Stimulated activated naive CD4-positive, alpha-beta T cell treated with Interleukin-2 at 50 U/mL for 16 hours (primary cell): ENCODE measurements at places on chromosomes 6 and 20.

- DNase-seq = no peak
Observed at GRCh38 chr6:967701-968100, 274.8 kb upstream of the EXOC2 start.

GRCh38 chr20:15251171-15251570 is 913.8 kb upstream of the FLRT3 start:
- DNase-seq = no peak

DNA sequence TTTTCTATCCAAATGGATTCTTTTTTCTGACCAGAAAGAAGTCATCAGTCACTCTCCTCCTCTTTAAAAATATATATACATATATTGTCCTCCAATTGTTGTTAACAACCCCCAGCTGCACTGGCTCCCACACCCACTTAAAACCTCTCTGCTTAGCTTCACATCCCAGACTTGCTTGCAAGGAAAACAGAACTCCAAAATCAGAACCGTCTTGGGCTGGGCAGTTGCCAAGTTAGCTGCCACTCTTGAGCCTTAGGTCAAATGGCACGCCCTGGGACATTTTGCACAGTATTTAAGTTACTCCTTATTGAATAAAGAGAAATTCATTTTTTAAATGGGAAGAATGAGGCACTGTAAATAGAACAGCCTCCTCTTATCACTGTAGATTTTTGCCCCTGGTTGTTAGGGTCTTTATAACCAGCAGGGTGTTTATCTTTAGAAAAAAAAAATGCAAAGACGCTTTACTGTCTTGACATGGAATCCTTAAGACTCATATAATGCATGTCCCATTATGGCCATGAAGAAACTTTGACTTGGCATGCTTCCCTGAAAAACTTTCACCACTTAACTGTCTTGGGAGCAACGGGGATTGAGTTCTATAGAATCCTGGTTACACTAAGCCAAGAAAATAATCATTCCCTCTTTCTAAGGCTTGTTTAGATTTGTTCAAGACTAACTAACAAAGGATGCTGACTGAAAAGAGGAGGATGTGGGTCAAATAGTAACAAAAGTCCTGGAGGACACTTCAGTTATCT is 204.5 kb downstream of the ISM1 start:
- no peak for DNase-seq

DNA sequence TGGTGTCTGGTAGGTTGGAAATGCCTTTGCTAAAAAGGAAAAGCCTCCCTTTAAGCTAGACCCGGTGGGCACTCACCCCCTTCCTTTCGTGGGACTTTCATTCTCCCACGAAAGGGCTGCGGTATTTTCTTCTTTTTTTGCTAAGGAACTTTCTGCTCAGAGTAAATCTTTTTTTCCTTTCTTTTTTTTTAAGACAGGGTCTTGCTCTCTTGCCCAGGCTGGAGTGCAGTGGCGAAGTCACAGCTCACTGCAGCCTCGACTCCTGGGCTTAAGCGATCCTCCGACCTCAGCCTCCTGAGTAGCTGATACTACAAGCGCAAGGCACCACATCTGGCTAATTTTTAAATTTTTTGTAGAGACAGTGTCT is 4.0 kb downstream of the TP53TG5 start:
- no peak for DNase-seq

- no peak for DNase-seq
Observed at GRCh38 chr6:162150295-162150694, 577.3 kb downstream of the PRKN start.

- DNase-seq = no peak
Observed at GRCh38 chr6:130136798-130137197, 86.0 kb downstream of the SAMD3 start.

DNA sequence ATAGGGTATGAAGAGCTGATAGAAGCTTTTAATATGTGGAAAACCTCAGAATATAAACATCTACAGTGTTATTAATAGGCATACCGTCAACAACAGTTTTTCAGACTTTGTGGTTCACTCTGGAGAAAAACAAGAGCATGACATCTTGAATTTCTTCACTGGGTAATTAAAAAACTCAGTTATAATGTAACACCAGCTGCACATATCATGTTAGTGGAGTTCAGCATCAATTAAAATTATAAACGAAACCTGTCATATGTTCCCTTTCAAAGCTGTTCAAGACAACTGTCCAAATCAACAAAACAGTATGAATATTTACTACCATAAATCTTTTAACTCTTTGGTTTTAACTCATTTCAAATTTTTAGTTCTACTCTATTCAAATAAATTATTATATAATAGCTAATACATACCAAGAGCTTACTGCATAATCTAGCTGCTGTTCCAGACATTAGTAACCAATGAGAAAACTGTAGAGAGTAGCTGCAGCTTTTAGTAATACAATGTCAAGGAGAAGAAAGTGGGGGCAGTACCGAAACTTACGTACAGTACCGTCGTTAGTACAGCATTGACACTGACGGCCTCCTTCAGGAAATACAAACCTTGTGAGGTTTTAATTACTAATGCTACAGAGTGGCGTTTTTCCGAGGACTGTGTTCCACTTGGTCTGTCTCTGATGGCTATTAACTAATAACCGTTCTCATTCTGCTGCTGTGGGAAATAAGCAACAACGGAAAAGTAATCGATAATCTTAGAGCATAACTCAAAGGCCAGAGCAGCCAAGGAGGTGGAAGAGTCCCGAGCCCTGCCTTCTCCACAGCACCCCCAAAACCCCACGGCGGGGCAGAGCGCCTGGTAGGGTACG is 532 bp upstream of the PM20D2 start:
- DNase-seq = peak; percentile 20

- no peak for DNase-seq
Observed at GRCh38 chr20:34843421-34843820, 18.0 kb upstream of the NCOA6 start.

DNA sequence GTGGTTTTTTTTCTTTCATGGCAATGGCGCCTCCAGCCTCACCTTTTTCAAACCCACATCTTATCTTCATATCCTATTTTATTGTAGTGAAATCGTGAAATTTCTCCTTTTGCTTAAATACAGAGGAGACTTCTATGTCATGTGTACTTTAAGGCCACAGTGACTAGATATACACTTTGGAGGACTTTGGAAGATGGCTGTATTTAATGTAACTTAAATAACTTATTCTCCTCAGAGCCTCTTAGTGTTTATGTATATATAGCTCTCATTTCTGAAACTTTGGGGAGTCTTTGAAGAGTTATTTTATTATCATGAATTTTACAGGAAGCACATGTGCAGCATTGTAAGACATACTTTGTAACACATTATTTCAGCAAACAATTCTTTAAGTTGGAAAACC is 968 bp downstream of the LAMA2 start:
- no peak for DNase-seq

GRCh38 chr20:53831812-53832211 is 238.2 kb upstream of the ZNF217 start:
- no peak for DNase-seq

DNA sequence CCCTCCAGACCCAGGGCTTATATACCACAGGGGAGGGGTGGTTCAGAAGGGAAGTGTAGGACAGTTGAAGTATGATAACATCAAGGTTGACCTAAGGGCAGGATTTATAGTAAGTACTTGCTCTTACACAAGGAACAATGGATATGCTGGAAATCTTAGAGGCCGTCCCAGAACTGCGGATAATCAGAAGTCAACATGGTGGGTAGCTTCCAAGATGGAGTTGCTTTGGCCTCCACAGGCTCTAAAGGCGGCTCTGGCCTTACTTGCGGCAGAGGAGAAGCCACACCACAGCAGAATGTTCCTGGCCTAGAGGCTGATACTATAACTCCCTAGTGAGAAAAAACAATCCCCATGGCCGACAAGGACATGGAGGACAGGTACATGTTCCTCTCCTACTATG is 344.7 kb downstream of the CDC5L start:
- no peak for DNase-seq

DNA sequence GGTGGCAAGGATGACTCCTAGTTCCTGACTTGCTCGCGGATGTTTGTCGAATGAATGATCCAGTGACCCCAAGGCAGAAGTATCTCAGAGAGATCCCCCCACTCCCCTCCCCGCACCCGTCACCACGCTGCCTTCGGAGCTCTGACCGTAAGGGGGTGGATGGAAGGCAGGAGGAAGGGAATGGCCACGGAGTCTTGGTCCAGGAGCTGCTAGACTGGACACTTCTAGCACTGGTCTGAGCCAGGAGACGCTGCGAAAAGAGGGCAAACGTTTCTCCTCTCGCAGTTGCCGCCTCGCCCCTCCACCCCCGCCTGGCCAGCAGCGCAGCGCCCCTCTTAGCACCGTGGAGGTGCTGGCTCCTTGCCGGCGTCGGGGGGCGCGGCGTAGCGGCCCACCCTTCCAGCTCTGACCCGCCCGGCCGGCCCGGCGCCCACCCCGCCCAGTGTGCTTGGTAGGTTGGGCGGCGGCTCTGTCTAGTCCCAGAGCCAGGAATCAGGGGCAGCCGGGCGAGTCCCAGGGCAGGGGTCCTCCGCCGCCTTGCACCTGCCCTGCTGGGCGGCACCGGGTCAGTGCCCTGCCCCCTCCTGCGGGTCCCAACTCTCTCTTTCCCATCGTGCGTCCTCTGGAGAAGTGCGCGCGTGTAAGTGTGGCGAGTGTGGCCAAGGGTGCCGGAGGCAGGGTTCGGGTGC is 2.4 kb upstream of the DBNDD2 start:
- peak; percentile 6 for DNase-seq

GRCh38 chr6:104095661-104096416 is 763.9 kb downstream of the HACE1 start:
- DNase-seq = no peak

- DNase-seq = no peak
Observed at GRCh38 chr6:136517002-136517401, 33.2 kb downstream of the MAP7 start.

GRCh38 chr6:139475241-139475640 is 100.8 kb upstream of the CITED2 start:
- DNase-seq = no peak

GRCh38 chr20:5067877-5068645 is 51.7 kb downstream of the PCNA start:
- DNase-seq = no peak

- no peak for DNase-seq
Observed at GRCh38 chr6:57123111-57123510, 33.1 kb downstream of the ZNF451 start.

DNA sequence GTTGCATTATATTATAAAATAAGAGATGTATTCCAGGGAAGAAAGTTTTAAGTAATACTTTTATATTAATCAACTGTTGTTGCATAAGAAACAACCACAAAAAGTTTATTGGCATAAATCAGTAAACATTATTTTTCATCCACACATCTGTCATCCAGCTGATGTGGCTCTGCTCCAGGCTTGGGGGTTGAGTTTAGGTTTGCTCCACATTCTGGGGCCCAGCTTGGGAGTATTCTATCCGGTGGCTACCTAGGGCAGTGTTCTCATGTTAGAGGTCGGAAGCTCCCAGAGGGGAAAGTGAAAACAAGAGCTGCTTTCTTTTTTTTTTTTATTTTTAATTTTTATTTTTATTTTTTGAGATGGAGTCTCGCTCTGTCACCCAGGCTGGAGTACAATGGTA is 728.4 kb upstream of the FLRT3 start:
- no peak for DNase-seq

- no peak for DNase-seq
Observed at GRCh38 chr6:163147994-163148393, 266.5 kb upstream of the QKI start.

DNA sequence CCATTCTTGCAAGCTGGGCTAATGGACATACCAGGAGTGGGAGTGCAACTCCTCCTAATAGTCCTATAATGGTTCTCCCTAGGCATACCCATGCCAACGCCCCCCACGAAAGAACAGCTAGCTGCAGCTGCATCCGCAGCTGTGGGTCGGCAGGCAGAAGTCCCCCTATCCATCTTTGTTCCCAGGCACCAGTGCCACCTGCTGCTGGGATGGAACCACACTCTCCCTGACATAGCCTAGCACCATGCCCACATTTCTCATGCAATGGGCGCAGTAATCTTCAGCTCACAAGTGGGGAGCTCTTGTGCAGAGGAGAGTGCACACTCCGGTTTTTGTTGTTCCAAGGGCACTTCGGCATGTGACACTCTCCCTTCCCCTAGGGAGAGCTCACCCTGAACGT is 567.8 kb downstream of the GRIK2 start:
- no peak for DNase-seq

GRCh38 chr6:160960839-160961238 is 30.7 kb upstream of the MAP3K4 start:
- DNase-seq = no peak

DNA sequence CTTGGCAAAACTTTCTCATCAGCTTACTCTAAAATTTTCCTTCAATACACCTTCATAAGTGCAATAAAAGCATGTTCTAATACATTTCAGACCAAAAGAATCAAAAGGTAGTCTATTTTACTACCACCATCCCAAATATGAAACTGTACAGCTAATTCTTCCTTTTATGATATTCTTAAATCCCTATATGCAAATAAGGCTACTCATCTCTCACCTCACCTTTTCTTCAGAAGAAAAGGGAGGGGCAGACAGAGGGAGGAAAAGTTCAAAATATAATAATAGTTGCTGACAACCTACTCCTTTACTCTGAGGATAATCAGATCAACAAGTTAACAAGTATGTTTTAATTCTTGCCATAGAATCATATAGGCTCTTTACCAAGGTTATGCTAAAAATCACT is 7.4 kb downstream of the C6orf120 start:
- DNase-seq = no peak

- no peak for DNase-seq
Observed at GRCh38 chr6:26336355-26337198, 28.4 kb upstream of the BTN3A2 start.

DNA sequence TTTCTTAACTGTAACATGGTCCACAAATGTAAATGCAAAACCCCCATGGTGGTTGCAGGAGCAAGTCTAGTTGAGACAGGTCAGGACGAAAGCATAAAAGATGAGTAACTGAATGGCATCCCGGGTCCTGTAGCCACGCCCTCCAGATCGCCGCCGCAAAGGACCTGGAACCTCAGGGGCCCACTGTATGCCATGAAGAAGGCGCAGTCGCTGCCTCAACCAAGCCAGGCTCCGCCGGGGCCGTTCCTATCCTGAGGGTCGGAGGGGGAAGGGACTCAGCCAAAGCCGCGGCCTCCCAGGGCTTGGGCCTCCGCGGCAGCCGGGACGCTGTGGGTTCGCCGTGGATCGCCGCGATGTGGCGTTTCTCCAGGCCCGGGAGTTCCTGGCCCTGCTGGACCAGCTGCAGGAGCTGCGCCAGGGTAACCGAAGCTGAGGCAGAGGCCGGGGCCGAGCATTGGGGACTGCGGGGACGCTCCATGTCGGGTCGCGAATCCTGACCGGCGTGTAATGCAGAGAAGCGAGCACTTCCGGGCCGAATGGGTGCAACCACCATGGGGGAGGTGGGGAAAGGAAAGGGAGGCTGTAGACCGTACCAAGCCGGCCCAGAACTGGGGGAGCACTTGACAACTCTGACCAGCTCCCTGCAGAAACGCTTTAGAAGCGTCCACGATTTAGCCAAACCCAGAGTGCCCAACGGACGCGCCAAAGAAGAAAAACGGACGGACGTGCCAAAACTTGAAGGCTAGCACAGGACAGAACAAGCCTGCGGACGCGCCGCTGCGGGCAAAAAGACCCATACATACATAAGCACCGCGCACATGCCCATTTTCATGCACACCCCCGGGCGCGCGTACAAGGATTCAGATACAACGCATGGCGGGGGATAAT is 11.1 kb downstream of the RPL7L1 start:
- peak; percentile 91 for DNase-seq

- DNase-seq = no peak
Observed at GRCh38 chr6:136037242-136037875, 185.9 kb downstream of the PDE7B start.

- DNase-seq = no peak
Observed at GRCh38 chr6:169854083-169854725, 102.8 kb downstream of the ERMARD start.
